ENCODE measurements at places on chromosomes 6 and 20.

DNA sequence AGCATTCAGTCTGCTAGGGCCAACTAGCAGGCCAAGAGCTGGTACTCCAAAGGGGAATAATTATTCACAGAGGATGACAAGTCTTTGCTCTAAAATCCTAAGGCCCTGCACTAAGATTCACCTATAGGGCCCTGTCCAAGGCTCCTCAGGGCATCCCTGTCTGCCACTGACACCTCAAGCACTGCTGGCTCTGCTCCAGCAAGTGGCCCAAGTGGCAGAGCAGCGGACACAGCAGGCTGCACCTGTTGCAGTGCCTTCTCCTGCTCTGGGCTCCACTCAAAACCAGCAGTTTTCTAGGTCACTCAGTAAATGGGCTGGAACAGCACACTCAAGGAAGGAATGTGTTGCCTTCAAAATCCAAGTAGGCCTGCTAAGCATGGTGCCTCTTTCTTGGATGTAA, 36.4 kb upstream of the SMOC2 start:
- DNase-seq = no peak

- peak; percentile 32 for DNase-seq
Observed at GRCh38 chr20:60206259-60206658, 248.0 kb downstream of the CDH26 start.

DNA sequence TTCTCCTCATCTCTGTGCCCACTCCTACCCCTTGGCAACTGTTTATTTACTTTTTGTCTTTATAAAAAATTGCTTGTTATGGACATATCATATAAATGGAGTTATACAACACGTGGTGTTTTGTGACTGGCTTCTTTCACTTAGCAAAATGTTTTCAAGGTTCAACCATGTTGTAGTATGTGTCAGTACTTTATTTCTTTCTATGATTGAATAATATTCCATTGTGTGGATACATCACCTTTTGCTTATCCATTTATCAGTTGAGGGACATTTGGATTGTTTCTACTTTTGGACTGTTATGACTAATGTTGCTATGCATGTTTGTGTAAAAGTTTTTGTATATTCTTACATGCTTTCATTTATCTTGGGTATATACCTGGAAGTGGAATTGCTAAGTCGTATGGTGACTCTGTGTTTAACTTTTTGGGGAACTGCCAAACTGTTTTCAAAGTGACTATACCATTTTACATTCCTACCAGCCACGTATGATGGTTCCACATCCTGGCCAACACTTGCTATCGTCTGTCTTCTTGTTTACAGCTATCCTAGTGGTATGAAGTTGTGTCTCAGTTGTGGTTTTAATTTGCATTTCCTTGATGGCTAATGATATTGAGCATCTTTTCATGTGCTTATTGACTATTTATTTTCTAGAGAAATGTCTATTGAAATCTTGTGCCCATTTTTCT, 84.4 kb downstream of the SLX4IP start:
- DNase-seq = no peak

DNA sequence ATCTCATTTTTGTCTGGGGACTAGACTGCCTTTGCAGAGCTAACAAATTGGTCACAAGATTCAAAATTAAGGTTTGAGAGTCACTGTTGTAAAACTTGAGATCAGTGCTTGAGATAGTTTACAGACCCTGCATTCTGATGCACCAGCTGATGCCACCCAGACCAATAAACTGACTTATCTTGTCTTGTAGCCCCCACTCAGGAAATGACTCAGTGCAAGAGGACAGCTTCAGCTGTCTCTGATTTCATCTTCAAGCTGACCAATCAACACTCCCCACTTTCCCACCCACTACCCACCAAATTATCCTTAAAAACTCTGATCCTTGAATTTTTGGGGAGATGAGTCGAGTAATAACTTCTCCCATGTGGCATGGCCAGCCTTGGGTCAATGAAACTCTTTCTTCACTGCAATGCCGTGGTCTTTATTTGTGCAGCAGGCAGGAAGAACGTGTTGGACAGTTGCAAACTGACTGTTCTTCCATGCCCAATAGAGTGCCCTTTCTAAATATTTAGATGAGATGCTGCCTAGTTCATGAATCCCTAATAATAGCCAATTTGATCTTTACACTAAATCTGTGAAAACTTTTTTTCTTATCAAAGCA, 48.3 kb upstream of the PROKR2 start:
- DNase-seq = no peak

GRCh38 chr6:106450653-106451052, 90.1 kb downstream of the CRYBG1 start:
- DNase-seq = no peak

GRCh38 chr6:167839343-167839742, 12.6 kb downstream of the AFDN start:
- no peak for DNase-seq

GRCh38 chr6:131807644-131808459, at the start of gene ENPP1:
TSS of gene ENPP1 (plus strand) at chr6:131808020. CDS start at chr6:131808036, 16 bp downstream.
- no peak for DNase-seq

- DNase-seq = no peak
Observed at GRCh38 chr6:33609528-33609927, 11.6 kb upstream of the ITPR3 start.

GRCh38 chr6:13292774-13293173, 35.6 kb downstream of the TBC1D7 start:
- no peak for DNase-seq

GRCh38 chr6:96841345-96841744, 4.1 kb upstream of the GPR63 start:
- DNase-seq = no peak

DNA sequence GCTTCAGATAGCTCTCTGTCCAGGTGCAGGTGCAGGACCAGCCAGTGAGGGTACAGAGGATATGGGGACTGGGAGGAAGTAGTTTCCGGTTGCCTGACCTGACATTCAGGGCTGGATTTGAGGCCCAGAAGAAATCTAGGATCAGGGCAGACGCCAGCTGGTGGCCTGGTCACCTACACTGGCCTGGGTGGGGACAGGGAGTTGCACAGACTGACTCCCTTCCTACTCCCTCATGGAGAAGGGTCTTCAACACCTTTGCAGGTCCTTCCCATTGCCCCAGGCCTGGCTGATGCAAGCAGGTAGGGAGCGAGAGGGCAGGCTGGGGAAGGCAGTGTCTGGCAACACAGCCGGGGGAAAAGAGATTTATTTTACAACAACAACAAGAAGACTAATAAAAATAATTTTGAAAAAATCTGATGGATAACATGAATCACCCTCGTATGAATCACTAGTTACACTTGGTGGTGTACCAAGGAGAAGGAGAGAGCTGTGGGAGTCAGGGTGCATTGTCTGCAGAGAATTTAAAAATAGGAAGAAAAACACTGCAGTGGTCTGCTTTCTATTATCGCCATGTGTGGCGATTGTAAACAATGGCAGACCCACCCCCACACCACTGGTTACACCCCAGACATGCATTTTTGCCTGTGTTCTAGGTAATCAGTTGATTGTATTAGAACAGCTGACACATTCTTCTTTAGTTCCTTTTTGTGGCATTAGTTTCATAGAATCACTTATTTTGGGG, 62.3 kb upstream of the SNX9 start:
- DNase-seq = no peak

- no peak for DNase-seq
Observed at GRCh38 chr20:51163996-51164600, 141.2 kb upstream of the KCNG1 start.

- no peak for DNase-seq
Observed at GRCh38 chr20:7155282-7155681, 387.8 kb downstream of the BMP2 start.

GRCh38 chr6:17393892-17394631, 667 bp downstream of the CAP2 start:
- no peak for DNase-seq

GRCh38 chr20:48523191-48523995, 304.4 kb downstream of the PREX1 start:
- peak; percentile 40 for DNase-seq

DNA sequence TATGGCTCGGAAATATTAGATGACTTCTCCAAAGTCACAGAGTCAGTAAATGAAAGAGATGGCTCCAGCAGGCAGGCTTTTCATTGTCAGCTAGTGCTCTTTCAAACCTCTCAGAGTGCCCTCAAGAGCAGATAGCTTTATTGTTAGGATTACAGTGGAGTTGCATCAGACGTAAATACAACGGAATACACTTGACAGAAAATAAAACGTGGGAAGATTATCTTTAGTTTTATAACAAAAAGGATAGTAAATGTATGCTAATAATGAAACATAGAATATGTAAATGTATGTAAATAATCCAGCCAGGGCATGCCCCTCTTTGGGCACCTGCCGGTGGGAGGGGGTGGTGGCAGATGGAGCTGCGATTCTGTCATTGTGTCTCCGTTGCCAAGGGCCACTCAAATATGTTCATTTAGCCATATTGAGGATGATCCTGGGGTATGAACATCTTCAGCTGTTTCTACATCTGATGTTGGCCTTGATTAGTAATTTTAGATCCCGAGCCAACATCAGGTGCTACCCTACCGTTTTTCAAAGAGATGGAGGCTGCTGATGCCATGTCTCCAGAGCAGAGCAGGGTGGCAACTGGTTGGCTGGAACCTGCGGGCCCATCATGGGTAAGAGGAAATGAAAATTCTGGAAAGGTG, 358.3 kb upstream of the SULF2 start:
- no peak for DNase-seq

GRCh38 chr6:88263591-88263990, 97.4 kb upstream of the CNR1 start:
- DNase-seq = no peak

GRCh38 chr6:149727793-149728498, 10.0 kb upstream of the LATS1 start:
- DNase-seq = no peak

- no peak for DNase-seq
Observed at GRCh38 chr6:56851541-56852259, 103.2 kb upstream of the BEND6 start.

DNA sequence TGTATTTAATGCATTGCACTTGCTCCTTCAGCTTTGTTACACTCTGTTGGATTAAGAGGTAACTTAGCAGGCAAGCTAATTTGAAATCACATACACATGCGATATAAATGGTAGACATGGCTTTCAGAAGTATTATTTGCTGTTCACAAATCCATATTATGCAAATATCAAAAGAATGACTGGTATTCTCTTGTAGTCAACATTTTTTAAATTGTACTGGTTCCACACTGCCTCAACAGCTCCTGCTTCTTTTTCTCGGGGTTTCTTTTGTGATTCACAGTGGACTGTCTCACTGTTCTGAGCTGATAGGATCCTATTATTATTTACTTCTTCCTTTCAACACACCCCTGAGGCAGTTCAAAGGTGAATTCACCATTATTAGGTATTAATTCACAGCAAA, 927.4 kb downstream of the KIF16B start:
- DNase-seq = no peak
